ENCODE measurements at places on chromosomes 13 and 19.

GRCh38 chr19:4911314-4911713 lies 2.0 kb downstream of the UHRF1 start:
- no peak for DNase-seq

- no peak for DNase-seq
These were observed 80.3 kb upstream of the FLT1 start for GRCh38 chr13:28575200-28575599.

DNA sequence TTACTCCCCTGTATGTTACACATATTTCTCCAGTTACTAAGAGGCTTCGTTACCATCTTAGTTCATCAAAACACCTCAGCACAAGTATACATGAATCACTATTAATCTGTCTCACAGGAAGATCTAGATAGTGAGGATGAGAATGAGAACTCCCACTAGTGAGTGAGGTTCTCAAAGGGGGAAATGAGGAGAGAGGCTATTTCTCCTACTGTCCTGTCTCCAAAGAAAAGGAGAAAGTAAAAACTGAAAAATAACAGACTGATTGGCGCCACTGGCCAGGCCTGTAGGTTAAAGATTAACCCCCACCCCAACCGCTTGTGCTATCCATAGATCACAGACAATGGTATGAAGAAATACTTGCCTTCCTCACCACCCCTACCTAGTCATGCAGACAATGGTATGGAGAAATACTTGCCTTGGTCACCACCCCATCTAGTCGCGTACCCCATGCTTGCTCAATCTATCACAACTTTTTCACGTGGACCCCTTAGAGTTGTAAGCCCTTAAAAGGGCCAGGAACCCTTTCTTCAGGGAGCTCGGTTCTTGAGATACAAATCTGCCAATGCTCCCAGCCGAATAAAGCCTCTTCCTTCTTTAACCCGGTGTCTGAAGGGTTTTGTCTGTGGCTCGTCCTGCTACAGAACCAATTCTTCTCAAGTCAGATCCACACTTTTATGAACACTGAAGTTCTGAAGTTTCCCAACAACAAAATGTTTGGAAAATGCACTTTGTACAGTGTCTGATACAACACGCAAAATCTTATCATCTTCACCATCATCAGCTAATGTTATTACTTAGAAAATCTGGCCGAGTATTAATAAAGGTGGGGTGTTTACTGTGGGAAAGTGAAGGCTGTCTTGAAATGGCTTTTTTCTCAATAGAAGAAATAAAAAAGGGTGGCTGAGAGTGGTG lies 598.1 kb downstream of the UQCRFS1 start:
- DNase-seq: no peak

DNA sequence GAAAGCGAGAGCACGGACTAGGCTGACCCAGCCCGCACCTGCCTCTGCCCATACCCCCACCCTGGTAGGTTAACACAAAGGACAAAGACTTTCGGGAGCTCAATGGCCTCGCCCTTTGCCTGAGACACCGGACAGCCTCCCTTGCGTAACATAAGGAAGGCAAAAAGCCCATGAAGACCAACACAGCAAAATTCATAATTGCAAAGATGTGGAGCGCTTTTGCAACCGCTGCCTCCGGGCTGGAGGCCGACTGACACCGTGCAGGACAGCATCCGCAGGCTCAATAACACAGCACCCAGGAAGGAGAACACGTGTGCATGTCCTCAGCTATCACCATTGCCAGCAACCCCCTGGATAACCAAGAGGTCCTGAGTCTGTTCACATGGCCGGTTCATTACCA lies 15.4 kb downstream of the LILRA1 start:
- DNase-seq: no peak

GRCh38 chr19:56538254-56538760 lies 441 bp upstream of the ZFP28 start:
- DNase-seq: peak; percentile 81

- no peak for DNase-seq
These were observed 113.3 kb upstream of the SERP2 start for GRCh38 chr13:44260336-44260735.

DNA sequence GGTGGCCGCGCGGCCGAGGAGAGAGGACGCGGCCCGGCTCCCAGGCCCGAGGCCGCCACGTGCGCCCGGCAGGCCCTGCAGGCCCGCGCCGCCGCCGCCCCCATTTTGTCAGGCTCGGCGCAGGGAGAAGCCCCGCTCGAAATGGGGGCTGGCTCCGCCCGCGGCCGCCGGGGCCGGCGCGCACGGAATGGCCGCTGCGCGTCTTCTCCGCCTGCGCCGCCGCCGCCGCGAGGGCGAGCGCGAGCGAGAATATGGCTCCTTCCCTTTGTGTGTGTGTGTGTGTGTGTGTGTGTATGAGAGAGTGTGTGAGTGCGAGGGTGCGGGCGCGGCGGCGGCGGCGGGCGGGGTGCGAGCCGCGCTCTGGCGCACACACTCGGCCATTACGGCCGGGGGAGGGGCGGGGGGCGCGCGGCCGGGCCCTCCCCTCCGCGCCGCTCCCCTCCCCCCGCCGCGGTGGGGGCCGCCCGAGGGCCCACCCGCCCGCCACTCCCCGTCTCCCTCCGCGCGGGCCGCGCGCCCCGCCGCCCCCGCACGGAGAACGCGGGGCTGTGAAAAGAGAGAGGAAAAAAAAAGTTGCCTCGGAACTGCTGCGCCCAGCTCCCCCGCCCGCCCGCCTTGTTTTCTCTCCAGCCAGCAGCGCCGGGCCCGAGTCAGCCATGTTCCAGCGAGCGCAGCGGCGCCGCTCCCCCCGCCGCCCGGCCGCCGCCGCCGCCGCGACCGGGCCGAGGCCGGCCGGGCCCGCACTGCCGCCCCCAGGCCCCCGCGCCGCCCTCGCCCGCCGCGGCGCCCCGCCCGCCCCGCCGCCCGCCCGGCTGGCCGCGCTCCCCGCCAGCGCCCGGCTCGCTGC lies 1.0 kb downstream of the HMGB1 start:
- DNase-seq: peak; percentile 64

- DNase-seq: no peak
These were observed 77.1 kb upstream of the KCTD15 start for GRCh38 chr19:33719366-33720154.

DNA sequence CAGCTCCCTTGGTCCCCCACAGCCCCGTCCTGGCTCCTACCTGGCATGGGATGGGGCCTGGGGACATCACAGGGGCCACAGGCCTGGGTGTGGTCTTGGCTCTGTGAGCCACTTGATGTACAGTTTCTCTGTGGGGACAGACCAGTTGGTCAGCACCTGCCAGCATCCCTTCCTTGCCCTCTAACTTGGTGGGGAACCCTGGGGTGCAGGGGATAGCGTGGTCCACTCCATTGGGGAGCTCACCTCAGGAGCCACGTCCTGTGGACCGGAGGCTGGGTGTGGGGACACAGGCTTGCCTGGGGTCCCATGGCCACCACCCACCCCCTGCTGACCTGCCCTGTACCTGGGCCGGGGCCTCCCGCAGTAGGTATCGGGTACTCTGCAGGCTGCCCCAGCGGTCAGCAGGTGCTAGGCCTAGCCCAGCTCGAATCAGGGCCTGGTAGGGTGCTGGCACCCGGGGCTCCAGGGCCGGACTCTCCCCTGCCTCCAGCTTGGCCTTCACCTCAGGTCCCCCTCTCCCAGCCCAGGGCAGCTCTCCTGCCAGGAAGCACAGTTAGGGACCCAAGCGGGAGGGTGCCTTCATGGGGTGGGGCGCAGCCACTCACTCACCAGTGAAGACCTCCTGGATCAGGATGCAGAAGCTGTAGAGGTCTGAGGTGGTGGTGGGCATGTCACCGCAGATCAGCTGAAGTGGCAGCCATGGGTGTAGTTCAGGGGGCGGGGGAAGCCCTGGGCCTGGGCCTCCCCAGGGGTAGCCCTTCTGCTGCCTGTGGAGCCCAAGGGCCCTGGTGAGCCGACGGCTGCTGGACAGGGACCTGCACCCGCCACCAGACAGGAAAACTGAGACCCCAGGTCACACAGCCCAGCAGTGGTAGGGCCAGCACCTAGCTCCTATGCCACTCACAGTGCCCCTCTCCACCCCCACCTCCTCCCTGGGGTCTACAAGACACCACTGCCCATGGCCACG lies 14.9 kb downstream of the ARHGAP33 start:
- DNase-seq: no peak

DNA sequence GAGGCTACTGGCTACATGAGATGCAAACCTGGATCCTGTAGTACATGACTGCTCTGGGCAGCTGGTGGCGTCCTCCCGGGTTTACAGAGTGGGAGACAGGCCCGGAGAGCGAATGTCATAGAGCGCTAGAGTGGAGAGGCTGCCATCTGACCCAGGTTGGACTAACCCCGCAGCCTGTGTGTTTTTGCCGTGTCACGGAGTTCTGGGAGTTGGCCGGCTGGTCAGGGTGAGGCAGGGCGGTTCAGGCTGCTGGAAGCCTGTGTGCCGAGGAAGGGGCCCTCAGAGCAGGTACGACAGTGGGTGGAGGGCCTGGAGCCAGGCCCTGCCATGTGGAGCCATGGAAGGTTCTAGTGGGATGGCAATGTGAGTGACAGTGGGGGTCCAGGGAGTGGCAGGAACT lies 12.5 kb downstream of the CRTC1 start:
- DNase-seq: no peak

GRCh38 chr13:65830411-65831205 lies 1399.5 kb downstream of the PCDH9 start:
- no peak for DNase-seq

GRCh38 chr19:44789943-44790483 lies 12.3 kb downstream of the CBLC start:
- no peak for DNase-seq

- DNase-seq: no peak
These were observed 1217.5 kb downstream of the DIAPH3 start for GRCh38 chr13:58946274-58946673.

GRCh38 chr19:44003461-44004009 lies 778 bp downstream of the ZNF230 start:
- no peak for DNase-seq

DNA sequence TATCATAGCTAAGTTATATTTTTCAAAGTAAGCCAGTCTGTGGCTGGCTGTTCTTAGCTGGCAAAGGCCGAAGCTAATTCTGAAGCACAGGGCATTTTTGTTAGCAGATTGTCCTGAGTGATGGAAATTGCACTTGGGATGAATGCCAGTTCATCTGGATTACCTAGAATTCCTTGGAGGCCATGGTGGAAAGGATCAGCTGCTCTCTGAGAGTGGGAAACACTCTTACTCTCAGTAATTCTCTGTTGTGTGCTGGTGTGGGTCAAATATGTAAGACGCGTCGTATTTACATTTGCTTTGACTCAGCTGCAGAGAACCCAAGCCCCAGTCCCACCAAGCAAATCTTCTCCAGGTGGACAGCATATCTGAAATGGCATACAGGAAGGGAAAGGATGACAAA lies 60.7 kb upstream of the C1QTNF9B start:
- no peak for DNase-seq

- peak; percentile 45 for DNase-seq
These were observed 25.5 kb downstream of the ELL start for GRCh38 chr19:18496167-18496979.

DNA sequence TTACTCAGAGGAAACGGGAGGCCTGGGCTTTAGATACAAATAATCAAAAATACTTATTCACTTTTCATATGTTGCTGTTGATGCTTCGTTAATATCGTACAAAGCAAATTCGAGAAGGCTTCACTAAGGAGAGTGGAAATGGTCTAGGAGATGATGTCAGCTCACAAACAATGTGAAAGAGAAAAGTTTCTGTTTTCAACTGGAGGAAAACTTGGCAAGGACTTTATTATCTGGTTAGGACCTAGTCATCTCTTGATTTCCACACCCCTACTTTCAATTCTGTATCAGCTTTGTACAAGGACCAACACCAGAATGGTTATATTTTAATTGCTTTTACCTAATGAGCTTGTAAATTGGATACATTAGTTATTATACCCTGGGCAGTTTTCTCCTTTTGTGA lies 88.0 kb downstream of the SLC10A2 start:
- no peak for DNase-seq

DNA sequence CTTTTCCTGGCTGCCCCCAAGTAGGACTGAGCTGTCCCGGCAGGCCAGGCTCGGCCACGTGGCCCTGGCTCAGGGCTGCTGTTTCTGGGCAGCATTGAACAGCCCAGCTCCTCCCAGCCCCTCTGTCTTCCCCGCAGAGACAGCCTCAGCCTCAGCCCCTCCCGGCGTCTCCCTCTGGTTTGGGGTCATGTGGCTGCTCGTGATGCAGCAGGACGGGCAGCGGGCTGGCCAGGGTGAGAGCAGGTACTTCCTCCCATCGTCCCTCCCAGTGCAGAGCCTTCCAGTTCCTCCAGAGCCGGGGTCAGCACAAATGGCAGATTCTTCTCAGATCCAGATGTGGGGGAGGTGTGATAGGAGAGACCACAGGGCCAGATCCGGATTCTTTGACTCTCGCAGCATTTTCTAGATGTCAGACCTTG lies 114.6 kb downstream of the KDM4B start:
- no peak for DNase-seq

DNA sequence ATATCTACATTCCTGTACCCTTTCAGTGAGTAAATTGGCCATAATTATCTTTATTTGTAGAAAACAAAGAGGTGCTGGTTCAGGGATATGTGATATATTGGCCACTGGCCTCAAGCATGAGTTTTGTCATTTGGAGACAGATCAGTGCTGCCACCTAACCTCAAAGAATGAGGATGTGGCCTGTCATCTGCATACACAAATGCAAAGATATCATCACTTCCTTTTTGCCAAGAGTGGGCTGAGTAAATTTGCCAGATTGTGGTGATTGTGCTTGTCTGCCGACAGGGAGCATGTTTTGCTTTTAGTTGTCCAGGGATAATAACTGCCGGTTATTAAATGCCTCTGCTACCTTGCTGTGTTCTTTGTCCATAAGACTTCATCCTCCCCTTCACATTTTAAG lies 44.2 kb downstream of the WASF3 start:
- no peak for DNase-seq

DNA sequence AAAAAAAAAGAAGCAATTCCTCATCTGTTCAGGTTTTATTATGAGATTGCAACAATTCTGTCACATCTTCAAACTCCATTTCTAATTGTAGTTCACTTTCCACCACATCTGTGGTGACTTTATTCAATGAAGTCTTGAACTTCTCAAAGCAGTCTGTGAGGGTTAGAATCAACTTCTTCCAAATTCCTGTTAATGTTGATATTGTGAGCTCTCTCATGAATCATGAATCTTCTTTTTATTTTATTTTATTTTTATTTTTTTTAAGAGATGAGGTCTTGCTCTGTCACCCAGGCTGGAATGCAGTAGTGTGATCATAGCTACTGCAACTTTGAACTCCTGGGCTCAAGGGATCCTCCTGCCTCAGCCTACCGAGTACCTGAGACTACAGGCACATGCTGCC lies 19.6 kb downstream of the ARHGAP35 start:
- no peak for DNase-seq

- no peak for DNase-seq
These were observed 12.8 kb downstream of the CAPS start for GRCh38 chr19:5926641-5927440.

GRCh38 chr19:4144666-4145249 lies 8.7 kb upstream of the CREB3L3 start:
- DNase-seq: no peak

DNA sequence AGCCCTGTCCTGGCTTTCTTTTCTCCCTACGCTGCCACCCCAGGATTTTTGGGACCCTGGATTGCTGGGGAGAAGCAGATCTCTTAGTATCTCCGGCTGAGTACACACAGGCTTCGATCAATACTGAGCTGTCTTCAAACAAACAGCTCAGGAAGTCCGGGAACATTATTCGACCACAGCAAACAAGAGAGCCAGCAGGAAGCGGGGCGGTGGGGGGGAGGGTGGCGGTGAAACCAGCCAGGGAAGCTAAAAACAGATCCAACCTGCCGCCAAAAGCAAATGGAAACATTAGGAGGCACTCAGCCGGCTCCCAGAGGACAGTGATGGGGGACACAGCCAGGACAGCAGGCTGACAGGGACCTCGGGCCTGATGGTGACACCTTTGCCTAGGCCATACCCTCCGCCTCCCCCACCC lies 12.2 kb upstream of the BCAM start:
- DNase-seq: no peak
